Activated T-helper 1 cell treated with Interleukin-2 at 50 U/mL for 16 hours (primary cell): ENCODE measurements at places on chromosomes 2 and 18.

- no peak for DNase-seq
Measured at GRCh38 chr18:37484983-37485834, 80.4 kb downstream of the CELF4 start.

- DNase-seq: no peak
Measured at GRCh38 chr2:237879058-237879430, 19.6 kb downstream of the RAMP1 start.

DNA sequence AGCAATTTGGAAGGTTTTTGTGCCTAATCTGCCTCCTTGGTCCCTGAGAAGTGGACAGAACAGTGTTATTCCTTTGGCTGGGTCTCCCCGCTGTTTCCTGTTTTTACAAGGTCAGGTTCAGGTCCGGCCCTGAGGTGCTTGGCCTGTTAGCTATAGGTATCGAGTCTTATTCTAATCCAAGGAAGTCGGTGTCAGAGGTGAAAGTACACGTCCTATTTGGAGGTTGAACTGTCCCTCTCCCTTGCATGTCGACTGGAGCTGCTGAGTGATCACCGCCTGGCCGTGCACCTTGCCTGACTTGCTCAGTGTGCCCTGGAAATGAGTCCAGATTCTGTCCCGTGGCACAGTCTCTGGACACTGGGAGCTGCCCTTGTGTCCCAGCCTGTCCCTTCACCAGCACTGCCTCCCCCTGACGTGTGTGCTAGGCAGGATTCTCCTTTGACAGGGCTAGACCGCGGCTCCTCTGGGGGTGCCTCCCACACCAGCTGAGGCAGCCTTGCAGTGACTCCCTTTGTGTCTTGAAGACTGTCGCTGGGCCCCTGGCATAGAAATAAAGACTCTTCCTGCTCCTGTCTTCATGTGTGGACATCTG is 65.7 kb upstream of the RBM44 start:
- no peak for DNase-seq

DNA sequence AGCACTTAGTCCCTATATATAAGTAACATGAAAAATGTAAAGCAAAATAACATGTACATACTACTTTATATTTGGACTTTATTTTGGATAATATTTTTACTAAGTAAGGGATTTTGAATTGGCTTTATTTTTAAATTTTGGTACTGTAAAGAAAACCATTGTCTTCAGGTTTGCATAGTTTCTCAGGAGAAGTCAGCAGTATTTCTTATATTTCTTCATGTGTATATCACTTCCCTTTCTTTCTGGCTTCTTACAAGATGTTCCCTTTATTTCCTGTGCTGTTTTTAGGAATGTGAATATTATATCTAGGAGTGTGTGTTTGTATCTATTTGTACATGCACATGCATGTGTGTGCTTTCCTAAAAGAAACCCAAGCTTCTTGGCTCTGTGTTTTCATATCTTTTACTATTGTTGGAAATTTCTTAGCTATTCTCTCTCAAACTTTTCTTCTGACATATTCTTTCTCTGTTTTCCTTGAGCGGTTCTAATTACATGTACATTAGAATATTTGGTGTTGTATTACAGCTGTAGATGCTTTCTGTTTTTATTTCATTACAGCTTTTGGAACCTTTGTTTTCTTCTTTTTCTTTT is 1549.7 kb upstream of the ACVR2A start:
- no peak for DNase-seq

DNA sequence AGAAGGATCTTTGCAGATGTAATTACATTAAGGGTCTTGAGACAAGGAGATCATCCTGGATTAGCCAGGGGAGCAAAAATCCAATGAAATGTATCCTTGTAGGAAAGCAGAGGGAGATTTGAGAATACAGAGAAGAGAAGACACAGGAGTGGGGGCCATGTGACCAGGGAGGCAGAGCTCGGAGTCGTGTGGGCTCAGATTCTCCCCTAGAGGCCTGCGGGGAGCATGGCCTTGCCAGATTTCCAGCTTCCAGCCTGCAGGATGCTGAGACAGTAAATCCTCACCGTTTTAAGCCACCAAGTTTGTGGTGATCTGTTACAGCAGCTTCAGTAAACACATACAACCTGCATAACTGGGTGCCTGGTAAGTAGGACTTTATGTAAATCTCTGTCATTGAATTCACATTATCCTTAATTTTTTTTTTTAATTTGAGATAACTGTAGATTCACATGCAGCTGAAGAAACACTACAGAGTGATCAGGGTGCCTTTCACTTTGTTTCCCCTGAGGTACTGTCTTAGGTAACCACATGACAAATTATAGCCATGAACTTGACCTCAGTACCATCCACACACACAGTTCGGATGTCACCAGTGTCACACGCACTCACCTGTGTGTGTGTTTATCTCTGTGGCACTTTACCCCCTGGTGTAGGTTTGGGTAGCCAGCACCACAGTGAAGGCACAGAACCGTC is 138.4 kb upstream of the HDAC4 start:
- no peak for DNase-seq

DNA sequence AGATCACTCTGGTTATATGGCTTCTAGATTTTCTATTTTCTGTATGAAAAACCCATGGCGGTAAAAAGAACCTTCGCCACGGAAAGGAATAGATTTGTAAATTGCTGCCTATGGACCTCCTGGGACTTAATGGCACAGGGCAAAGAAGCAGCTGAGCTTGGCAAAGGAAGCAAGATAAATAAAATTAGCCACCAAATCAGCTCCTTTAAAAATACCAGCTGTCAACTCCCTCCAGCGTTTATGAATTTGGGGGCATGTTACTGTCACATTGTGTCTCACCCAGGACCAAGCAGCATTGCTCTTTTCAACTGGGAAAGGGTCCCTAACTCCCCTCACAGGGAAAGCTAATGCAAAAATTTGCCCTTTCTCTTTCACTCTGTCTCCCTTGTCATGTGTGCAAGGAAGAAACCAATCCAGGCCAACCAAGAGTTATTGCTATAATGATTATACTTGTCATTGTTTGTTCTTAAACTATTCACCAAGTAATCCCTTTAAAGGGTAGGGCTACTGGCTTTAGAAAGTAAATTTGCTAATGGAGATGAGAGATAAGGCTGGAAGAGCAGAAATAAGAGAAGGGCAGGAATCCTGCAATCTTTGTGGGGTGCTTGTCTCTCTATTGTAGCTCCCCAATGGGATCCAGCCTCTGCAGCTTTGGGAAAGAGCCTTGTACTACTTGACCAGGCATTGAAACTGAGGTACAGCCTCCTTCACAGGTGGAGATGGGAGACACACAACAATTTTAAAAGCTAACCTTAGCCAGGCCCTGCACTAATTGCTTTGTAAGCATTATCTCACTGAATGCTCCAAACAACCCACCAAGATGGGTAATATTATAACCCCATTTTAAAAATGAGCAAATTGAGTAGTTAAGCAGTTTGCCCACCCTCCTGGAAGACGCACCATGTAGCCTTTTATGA is 119.1 kb upstream of the KLF7 start:
- no peak for DNase-seq

DNA sequence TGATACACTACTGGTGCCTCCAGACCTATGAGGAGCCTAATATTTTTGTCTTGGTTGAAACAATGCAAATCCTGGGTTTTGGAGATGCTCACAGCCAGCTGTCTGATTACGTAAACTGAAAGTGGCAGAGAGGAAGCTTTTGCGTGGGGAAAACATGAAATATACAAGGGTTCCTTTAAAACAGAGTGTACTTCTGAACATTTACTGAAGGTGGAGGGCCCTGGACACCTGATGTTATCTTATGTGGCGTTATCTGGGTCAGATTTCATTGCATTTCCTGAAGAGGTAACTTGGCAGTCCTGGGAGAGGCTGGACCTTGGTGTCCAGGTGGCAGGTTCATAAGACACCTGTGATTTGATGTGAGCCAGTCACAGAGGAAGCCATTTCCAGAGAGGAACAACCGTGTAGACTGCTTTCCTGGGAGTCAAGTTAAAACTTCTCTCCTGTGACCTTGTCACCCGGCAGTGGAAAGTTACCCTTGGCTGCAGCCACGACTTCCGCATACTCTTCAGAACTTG is 105.0 kb downstream of the NEDD4L start:
- DNase-seq: no peak

DNA sequence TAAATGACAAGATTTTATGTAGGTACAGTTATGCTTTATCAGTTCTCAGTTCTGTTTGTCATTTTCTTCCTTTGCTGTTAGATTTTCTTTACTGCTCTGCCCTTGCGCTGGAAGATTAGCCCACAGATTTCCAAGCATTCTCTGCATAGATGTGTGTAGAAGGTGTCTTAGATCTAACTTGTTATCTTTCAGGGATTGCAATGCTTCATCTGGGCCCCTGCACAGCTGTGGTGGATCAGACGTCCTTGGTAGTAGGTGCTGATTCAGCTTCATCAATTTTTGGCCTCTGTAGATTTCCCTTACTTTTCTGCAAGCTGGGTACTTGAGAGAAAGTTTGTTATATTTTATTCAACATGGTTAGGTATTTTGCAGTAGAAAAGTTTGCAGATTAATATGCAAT is 115.3 kb upstream of the LINC00305 start:
- DNase-seq: no peak

GRCh38 chr18:79553154-79553553 is 126.4 kb upstream of the CTDP1 start:
- no peak for DNase-seq

- DNase-seq: no peak
Measured at GRCh38 chr2:71073475-71073874, 5.0 kb downstream of the NAGK start.

DNA sequence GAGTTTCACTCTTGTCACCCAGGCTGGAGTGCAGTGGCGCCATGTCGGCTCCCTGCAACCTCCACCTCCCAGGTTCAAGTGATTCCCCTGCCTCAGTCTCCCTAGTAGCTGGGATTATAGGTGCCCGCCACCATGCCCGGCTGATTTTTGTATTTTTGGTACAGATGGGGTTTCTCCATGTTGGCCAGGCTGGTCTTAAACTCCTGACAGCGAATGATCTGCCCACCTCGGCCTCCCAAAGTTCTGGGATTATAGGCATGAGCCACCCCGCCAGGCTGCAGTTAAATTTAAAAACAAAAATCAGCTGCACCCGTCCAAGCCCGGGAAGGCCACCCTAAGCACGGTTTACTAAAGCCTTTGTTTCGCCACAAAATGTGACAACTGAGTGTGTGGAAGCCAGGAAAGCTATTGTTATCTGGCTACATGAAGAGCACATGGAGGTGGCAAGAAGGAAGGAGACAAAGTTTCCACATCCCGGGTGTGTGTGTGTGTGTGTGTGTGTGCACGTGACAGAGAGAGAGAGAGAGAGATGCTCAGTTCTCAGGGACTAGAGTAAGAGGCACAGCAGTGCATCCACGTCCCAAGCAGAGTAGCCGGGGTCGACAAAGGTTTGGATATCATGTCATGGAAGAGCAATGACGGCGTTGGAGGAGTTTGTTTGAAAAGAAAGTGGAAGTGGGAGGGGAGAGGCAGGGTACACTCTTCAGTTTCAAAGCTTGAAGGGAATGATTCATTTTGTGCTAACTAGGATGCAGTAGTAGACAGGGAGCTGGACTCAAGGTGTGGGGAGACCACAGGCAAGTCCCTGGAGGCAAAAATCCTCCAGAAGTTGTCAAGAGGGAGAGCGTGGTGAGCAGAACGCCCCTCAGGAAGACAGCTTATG is 20.1 kb downstream of the INPP5D start:
- no peak for DNase-seq

GRCh38 chr2:99708231-99708630 is 218.4 kb upstream of the REV1 start:
- DNase-seq: no peak

DNA sequence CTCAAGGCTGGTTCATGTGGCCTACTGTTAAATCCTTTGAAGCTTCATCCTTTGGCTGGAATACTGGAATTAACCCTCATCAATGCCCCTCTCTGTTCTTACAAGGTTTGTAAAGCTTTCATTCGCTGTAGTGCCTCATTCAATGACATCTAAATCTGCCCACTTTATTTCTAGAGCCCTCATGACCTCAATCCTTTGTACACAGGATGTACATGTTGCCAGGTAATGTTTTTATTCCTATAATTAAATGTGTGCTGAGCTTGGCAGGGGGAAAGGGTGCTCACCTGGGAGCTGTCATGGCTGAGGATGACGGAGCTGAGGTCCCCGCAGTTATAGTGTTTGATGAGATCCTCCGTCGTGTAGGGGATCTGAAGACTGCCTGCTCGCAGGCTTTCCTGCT is 39.3 kb downstream of the TRABD2A start:
- DNase-seq: no peak

GRCh38 chr18:11955239-11956029 is 25.9 kb upstream of the IMPA2 start:
- DNase-seq: no peak

- DNase-seq: no peak
Measured at GRCh38 chr2:191539068-191539467, 138.9 kb upstream of the NABP1 start.

GRCh38 chr18:31965316-31965970 is 22.5 kb upstream of the TRAPPC8 start:
- DNase-seq: no peak

- no peak for DNase-seq
Measured at GRCh38 chr2:39540414-39540813, 103.3 kb upstream of the MAP4K3 start.

- DNase-seq: no peak
Measured at GRCh38 chr2:11048335-11049008, 106.8 kb upstream of the SLC66A3 start.

DNA sequence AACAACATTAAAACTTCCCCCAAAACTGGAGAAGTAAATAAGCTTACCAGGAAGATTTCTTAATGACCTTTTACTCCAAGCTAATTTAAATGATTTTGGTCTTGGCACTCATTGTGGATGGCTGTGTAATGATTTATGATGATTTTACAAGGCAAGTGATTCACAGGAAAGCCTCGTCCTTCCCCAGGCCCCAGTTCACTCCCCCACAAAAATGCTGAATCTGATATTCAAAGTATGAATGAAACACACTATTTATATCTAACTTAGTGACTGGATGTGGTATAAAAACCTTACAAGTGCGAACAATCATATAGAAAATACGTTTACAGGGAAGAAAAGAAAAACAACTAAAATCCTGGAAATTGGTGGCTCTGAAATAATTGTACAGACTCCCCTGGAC is 49.8 kb downstream of the ZNF516 start:
- no peak for DNase-seq

DNA sequence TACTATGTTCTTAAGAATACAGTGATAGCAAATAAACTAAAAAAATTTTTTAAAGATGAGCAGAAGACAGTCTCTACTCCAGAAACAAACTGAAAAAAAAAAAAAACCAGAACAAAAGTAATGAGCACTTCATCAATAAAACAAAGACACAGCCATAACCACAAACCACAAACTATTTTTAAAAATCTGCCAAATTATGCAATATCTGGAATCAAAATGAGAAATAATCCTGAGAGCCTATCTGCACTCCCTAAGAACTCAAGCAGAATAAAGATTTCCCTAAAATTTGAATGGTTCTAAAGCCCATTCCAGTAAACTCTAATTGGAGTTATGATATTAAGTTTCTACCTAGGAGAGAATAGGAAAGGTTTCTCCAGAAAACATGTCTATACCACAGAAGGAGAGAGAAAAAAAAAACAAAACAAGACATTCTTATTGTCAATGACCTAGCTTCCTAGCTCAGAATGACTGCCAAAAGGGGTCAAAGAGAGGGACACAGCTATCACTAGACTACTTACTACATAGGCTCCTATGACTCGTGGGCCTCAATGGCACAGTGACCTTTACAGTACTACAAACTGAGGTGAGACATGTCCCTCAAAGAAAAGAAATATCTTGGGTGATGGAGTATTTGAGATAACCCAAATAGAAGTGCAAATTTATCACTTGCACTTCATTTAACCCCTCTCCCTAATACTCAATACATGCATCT is 262.8 kb downstream of the ZEB2 start:
- no peak for DNase-seq
